ENCODE measurements at places on chromosomes 5 and 9.

DNA sequence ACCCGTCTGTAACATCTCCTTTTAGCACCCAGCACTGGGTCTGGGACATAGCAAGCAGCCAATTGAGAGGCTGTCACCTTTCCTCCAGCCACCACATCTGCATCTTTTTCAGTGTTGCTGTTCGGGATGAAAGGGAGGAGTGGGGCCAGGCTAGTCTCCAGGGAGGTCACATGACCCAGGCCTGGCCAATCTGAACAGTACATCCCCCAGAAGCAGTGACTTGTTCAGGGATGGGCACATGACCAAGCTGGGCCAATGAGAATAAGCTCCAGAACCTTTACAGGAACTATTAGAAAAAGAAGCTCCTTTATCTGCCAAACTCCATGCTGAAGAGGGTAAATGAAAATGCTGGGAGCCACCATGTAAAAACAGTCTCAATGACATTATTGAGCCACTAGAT is 359.0 kb downstream of the SLIT3 start:
- DNase-seq: no peak

DNA sequence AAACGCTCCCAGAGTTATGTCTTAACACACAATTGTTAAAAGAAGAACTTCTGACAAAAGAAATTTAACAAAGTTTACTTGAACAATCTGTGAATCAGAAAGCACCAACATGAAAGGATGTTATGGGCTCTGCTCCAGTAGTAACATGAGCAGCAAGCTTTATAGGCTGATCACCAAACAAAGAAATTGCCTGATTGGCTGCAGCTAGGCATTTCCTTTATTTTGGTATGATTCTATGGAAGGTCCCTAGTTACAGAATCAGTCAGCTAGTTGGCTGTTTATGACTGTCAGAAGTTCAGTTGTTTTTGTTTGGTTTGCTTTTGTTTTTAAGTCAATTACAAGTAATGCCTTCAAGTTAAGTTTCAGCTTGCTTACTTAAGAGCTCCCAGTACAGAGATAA is 102.4 kb upstream of the SMC2 start:
- no peak for DNase-seq

- no peak for DNase-seq
These were observed 527.2 kb downstream of the KCTD16 start for GRCh38 chr5:144697847-144698262.

DNA sequence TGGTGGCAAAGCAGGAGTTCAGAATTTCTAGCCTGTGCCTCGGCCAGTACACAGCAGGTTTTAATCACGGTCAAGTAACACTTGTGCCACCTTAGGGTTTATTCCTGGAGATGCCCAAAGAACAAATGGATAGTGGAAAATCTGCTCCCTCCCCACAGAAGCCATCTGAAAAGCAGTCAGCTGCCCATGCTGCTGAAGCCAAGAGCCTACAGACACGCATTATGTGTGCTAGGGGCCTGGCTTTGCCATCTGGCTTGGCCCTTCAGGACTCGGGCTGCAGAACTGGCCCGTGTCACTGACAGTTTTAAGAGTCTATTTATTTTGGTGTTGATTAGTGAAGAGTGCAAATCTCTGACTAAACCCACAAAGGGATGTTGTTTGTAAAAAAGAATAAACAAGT is 11.1 kb downstream of the ARSB start:
- DNase-seq: no peak

DNA sequence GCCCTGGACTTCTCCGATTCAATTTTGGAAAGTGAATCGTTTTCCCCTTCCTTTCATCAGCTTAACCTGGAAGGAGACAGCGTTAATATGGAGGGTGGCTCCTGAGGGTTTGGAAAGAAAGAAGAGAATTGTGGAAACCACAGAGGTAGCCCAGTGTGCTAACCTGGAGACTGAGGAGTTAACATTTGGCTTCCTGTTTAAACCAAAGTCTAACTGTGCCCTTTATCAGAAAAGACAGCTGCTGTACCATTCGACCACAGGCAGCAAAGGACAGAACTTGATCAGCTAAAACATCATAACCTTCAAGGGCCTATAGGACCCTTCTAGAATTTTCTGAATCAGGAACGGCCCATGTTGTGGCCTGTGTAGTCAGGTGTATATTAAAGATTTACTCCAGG is 735 bp downstream of the IDNK start:
- DNase-seq: no peak

DNA sequence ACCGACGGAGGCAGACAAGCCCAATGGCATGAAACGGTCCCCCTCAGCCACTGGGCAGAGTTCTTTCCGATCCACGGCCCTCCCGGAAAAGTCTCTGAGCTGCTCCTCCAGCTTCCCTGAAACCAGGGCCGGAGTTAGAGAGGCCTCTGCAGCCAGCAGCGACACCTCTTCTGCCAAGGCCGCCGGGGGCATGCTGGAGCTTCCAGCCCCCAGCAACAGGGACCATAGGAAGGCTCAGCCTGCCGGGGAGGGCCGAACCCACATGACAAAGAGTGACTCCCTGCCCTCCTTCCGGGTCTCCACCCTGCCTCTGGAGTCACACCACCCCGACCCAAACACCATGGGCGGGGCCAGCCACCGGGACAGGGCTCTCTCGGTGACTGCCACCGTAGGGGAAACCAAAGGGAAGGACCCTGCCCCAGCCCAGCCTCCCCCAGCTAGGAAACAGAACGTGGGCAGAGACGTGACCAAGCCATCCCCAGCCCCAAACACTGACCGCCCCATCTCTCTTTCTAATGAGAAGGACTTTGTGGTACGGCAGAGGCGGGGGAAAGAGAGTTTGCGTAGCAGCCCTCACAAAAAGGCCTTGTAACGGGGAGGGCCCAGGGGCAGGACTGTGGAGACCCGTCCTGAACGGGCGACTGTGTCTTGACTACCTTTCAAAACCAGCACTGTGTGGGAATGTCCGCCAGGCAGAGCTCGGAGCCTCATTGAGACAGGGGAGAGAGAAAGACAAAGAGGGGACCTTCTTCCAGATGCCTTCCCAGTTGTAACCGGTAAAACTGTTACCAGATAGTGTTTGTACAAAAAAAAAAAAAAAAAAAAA is 29.9 kb downstream of the CD180 start:
- peak; percentile 74 for DNase-seq

GRCh38 chr5:125823572-125823971 is 599.6 kb upstream of the GRAMD2B start:
- DNase-seq: no peak
